HFFc6 (cell line): ENCODE measurements at places on chromosomes 2 and 18. TPM values are rescaled to one million over a fixed set of nuclear protein-coding genes. Genes with fewer than 3 reads are reported as not detected.

DNA sequence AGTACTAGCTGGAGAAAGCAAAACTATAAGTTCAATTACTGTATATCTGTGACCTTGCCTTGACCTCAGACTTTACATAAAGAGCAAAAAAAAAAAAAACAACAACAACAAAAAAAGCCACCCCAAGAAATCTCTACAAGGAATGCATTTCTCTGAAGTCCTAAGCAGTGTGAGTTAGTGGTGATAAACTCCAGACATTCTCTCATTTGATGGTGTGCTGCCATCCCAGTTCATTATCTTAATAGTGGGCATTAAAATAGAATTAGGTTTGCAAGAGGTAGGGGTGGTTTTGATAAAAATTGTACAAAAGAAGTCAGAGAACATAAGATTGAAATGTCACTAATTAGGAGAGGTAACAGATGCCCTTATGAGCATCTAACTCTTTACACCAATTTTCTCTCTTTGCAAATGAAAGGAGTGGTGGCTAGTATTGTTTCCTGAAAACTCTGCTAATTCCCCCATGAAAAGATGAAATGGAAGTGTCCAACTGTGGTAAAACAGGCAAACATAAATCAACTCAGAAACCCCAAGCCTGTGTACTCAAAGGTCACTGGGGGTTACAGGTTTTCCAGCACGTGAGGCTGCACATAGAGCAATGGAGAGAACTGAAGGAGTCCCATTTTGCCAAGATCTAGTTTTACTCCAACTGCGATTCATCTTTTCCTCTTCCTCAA is 131.9 kb downstream of the MEIS1 start:
- DNase-seq, result no peak

GRCh38 chr18:45785134-45785533 is 40.3 kb upstream of the SIGLEC15 start:
- DNase-seq, result no peak

GRCh38 chr2:62475172-62476011 is 30.6 kb downstream of the TMEM17 start:
- DNase-seq, result no peak

The RPL31 gene
- total RNA-seq, result 1,249 to 1,364 TPM (median 1,257 TPM) in 3 replicates

The IMPACT gene
- total RNA-seq, result 33.9 to 48.1 TPM (median 37.5 TPM) in 3 replicates
